ENCODE measurements at places on chromosomes 3 and 15.

DNA sequence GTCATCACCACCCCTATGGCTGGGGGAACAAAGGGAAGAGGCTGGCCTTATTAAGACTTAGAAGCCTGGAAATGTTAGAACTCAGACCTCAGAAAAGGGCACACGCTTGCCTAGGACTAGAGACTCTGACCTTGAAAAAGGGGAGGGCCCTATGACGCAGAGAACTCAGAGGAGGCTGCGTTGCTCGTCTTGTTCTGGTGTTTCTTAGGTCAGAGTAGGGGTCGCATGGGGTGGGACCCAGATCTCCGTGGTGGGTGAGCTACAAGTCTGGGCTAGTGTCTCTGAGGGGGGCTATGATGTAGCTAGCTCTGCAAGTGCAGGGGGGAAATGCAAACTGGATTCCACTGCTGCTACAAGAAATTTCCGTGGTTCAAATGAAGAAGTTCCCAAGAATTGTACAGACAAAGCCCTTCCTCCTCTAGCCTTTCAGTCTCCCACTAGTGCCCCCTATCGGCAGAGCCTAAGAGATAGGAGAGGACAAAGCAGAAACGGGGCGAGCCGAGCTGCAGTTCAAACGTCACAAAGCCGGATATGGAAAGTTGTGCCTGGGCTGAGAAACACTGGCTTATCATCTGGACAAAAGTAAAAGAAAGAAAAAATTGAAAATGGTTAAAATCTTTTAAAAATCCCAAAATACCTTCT lies 392.9 kb upstream of the ROBO2 start:
- H3K27me3 ChIP-seq, result no peaks in the 10 kb centered on the region
- no peak for DNase-seq
- no peaks in the 10 kb centered on the region for H3K36me3 ChIP-seq
- no peaks in the 10 kb centered on the region for H3K4me1 ChIP-seq

DNA sequence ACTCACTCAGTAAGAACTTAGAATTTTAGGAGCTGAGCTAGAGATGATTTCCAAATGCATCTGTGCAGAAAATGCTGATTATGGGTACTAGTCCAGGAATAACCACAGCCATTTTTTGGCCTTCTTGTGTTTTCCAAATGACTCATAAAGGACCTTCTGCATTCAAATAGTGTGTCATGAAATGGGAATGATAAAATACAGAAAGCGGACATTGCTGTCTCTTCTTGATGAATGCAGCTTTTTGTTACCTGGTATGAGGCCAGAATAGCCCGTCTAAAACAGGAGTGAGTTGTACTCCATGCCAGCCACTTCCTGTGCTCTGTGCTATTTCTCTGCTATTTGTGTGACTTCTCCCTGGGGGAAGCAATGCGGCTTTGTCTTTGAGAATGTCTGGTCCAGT lies 20.5 kb upstream of the FRMD5 start:
- no peaks in the 10 kb centered on the region for H3K27me3 ChIP-seq
- DNase-seq, result peak; percentile 8
- no peak overlapping the region for H3K27ac ChIP-seq
- no peak overlapping the region for H3K4me3 ChIP-seq
- H3K36me3 ChIP-seq, result no peaks in the 10 kb centered on the region

- H3K27ac ChIP-seq, result no peak overlapping the region
- peaks cover 15% of the 10 kb centered on the region for H3K4me1 ChIP-seq
- H3K27me3 ChIP-seq, result no peaks in the 10 kb centered on the region
- DNase-seq, result no peak
These were observed 31.6 kb downstream of the KLHL25 start for GRCh38 chr15:85763157-85763556.

GRCh38 chr15:57919754-57920153 lies 145.8 kb downstream of the ALDH1A2 start:
- no peak overlapping the region for H3K27ac ChIP-seq
- no peaks in the 10 kb centered on the region for H3K27me3 ChIP-seq
- no peak overlapping the region for H3K4me3 ChIP-seq

- H3K4me3 ChIP-seq, result no peak overlapping the region
- no peaks in the 10 kb centered on the region for H3K27me3 ChIP-seq
- peaks cover 34% of the 10 kb centered on the region for H3K4me1 ChIP-seq
- no peak overlapping the region for H3K27ac ChIP-seq
- H3K36me3 ChIP-seq, result peaks cover 21% of the 10 kb centered on the region
- DNase-seq, result no peak
These were observed 35.7 kb downstream of the NBEAL2 start for GRCh38 chr3:47015151-47015550.

GRCh38 chr3:180036092-180036670 lies 556 bp downstream of the PEX5L start:
- no peak for DNase-seq
- no peak overlapping the region for H3K27ac ChIP-seq
- no peaks in the 10 kb centered on the region for H3K27me3 ChIP-seq
- no peaks in the 10 kb centered on the region for H3K36me3 ChIP-seq

All from SJCRH30 (cell line).